ENCODE measurements at places on chromosomes 13 and 19.
A peak's percentile ranks its signal among the peaks of the same experiment; 100 is the strongest.

DNA sequence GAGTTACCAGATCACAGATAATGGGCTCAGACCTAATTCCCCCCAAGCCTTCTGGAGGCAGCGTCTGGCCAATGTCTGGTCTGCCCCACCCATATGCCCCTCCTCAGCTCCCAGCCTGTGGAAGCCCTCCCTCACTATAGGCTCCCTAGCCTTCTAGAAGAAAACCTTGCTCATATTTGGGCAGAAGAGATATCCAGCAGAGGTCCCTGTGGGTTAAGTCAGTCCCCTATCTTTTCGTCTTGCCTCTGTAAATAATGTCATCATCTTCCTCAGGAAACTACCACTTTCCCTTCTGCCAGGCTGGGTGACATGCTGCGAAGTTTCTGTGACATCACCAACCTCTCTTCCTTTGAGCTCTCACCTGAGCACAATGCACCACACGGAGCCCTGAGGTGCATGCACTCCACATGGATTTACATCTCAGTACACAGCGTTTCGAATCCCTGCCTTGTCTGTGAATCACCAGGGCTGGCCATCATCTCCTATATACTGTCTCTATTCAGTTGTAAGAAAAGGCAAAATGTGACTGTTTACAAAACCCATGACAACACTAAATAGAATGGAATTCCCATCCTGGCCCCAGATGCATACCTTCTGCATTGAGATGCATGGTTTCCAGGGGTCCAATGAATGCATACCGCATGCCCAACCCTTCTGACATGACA, 112.8 kb downstream of the CRYL1 start:
- no peak for DNase-seq

DNA sequence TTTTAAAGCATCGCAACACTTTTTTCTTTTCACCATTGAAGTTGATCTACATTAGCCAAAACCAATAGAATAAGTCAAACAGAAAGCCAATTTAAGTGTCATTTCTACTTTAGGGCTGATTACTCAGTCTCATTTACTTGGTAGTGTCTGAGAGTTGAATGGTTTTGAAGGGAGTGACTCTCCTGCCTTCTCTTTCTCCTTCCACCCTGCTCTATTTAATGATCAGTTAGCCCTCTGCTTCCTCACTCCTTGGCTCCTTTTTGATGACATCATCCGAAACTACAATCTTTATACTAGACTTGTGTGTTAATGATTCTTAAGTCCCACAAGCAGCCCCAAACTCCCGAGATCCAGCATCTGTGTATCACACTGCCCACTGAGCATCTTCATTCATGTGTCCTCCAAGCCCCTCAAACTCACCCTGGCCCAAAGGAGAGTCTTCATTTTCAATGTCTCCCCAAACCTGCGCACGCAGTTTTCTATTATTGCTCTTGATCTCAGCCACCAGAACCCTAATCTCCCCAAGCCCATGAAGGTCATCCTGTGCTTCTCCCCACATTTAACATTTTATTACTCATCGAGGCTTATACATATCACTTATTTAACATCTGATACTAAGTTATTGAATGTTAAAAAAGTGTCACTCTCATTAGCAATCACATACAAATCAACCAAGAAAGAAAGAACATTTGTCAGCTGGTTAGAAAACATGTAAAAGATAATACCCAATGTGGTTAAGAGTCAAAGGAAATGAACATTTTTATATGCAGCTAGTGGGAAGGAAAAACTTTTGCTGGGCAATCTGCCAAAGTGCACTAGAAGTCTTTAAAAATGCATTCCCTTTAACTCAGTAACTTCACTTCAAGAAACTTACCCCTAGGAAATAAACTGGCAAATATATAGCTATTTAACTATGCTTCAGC, 32.2 kb upstream of the ARGLU1 start:
- no peak for DNase-seq

GRCh38 chr19:20102097-20102496, 24.3 kb downstream of the ZNF90 start:
- no peak for DNase-seq

DNA sequence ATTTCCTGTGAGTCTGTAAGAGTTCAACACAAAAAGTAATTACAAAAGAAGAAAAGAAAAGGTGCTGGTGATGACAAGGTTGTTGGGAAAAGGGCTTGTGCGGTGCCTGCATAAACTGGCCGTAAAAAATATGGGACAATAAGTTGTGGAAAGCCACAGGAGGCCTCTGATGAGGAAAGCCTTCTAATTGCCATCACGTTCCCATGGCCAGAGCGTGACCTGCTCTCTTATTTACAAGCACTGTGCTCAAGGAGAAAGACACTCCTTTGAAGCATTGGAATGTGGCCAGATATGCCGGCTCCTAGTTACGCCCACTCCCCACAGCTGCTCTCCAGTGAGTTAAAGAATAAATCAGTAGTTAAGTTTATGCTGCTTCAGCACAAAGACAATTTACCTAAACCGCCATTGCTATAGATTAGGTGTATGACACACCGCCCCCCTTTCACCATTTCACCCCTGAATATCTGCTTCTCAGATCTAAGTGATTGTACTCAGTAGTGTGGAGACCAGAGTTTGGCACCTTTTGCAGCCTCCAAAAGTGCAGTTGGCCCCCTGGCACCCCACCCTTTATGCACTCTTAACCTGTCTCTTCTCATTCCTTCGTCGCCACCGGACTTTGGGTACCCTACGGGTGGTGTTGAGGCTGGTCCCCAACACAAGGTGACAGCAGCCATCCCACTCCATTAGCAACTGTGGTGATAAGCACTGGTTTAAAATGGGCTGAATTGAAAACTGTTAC, 8.1 kb upstream of the PGLYRP1 start:
- DNase-seq = no peak

DNA sequence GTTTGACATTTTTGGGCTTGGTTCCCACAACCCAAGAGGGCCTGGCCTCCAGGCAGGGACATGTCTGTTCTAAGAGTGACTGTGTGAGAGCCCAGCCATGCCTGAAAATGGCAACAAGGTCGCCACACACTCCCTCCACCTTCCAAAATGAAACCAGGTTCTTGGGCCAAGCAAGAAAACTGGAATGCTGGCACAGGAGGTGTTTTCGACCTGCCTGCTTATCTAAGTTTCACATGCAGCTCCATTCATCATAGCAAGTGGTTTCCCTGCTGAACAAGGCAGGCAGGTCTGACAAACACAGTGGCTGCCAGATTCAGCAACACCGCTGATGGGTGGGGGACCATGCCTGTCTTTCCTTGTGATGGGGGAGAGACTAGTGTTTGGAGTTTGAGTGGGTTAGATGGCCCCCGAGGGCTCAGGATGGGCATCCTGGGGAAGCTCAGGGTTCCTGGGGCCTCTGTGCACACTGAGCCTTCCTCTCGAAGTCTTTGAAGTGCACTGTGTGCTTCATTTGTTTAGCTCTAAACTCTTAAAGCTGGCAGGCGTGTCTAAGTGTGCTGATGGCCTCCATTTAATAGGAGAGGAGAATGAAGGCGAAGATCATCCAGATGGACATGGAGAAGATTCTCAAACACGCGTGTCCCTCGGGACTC, 17.9 kb upstream of the GAS6 start:
- peak; percentile 17 for DNase-seq

DNA sequence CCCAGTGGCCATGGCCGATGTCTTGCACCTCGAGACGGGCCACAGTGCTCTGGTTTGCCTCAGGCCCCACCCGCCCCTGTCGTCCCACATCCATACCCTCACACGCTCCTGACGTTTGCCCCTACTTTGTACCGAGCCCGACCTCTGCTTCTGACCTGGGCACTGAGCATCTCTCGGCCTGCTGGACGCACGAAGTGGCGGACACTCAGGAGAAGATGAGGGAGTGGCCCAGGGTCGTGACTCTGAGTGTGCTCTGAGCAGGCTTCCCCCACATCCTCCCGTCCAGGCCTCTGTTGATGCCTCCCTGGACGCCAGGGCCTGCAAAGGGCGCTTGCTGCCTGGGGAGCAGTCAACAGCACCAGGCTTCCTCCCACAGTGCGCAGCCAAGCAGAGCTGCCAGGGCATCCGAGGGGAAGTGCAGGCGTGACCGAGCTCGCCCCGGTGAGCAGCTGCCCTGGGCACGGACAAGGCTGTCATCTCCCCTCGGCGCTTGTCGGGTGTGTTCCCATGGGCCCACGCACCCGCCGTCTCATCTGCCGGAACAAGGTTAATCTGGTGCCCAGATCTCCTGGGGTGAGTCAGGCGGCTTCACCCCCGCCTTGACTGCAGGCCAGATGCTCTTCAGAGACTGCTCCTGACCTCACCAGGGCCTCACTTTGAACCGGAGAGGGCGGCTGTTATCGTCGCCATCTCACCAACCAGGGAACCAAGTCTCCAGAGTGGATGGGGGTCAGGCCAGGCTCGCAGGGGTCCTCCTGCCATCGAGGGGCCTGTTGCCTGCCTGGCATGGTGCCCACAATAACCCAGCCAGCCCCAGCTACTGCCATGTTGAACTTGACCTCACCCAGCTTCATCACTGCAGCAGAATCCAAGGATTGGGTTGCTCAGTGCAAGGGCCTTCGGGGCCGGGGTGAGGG, 27.2 kb downstream of the COMP start:
- DNase-seq = no peak

DNA sequence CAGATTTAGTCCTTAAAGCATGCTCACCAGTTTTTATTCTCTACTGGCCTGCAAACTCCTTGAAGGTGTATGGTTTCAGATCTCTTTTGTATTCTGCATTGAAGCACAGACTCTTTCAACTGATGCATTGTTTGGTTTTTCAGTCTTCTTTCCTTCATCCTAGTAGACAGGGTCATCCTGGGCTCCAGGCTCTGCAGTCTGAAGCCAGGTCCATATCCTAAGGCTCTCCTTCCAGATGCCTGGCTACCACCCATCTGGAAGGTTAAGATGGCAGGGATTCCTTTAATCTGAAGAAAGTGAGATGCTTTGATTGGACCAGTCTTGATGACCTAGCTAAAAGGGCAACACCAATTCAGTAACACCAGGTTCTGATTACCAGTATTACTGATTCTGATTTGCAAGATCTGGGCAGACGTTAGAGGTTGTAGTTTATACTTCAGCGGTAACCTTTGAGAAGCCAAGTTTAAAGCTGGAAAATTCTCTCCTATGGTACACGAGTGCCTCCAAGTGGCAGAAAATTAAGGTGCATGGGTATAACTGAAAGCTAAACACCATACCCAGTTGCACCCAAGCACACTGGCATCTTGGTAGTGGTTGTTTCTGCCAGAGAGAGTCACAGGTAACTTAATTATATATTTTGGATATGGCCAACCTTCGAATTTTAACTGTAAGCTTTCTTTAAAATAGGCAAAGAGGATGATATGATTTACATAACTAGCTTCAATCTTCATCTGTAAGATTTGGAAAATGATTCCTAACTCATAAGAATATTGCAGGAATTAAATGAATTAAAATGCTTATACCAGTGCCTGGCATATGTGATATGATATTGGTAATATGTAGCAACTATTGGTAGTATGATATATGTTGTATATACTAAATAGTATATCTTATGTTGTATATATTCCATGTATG, 1651.9 kb upstream of the MIR17HG start:
- peak; percentile 8 for DNase-seq

DNA sequence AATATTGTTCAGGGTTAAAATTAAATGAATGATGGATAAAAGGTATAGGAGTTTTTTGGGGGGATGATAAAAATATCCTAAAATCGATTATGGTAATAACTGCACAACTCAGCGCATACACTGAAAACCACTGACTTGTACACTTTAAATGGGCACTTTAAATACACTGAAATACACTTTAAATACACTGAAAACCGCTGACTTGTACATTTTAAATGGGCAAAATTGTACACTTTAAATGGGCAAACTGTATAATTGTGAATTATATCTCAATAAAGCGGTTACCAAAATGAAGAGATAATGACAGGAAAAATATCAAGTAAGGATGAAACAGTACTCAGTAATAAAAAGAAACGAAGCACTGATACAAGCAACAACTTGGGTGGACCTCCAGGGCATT, 1.5 kb downstream of the LIG1 start:
- DNase-seq = no peak

DNA sequence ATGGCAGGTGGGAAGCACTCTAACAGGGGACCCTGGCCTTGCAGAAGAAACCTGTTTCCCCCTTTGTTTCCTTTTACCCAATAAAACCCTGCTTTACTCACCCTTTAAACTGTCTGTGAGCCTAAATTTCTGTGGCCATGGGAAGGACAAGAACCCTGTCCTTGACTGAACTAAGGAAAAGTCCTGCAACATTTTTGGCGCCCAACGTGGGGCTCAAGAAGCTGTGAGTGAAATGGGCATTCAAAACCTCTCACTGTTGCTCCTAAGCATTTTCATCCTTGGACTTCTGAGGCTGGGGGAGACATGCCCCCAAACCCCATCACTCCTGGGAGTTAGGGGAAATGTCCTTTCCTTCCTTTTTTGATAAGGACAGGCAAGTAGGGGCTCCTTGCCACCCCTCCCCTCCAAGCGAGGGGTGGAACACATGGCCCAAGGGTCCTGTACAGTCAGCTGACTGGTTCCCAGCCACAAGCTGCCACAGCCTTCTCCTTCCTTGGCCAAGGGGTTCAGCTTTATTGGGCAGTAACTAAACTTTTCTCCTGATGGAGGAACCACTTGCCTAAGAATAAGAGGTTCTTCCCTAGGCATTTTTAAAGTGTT, 381.6 kb downstream of the KLF5 start:
- DNase-seq = no peak

GRCh38 chr19:40739871-40740703, 10.2 kb downstream of the ACTMAP start:
- no peak for DNase-seq

DNA sequence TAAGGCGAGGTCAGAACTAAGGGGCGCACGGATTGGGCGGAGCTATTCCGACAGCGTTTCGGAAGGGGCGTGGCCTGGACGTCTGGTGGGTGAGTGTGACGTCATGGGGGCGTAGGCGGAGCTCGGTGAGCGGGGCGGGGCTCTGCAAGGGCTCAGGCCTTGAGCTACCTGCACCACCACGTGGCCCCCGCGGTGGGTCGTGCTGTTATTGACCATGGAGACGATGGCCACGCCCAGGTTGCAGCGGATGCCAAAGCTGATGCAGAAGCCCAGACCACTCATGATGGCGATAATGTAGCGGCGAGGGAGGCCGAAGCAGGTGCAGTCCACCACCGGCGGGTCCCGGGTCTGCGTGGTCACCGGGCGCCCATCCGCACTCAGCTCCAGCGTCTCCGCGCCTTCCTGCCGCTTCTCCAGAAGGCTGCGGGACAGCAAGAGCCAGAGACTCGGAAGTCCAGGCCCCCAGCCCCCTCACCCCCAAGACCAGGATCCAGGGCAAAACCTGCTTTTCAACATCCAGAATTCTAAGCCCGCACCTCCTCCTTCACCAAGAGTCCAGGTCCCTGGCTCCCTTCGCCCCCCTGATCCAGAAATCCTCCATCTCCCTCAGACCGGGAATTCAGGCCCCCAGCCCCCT, 4.8 kb downstream of the SLC17A7 start:
- no peak for DNase-seq

- no peak for DNase-seq
These were observed 20.0 kb downstream of the NOVA2 start for GRCh38 chr19:45953676-45954075.

DNA sequence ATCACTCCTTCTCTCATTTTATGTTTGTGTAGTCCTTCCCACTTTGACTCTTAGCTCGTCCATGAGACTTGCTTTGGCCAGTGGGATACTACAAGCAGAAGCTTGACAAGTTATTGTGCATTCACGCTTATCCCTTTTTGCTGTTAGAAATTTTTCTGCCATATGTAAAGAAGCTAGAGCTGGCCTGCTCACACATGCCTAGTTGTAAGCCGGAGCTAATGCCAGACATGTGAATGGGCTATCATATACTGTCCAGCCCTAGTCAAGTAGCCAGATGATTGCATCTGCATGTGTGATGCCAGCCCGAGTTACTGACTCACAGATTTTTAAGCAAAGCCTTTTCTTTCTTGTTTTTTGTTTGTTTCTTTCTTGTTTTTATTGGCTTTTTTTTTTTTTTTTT, 460.7 kb downstream of the TDRD3 start:
- no peak for DNase-seq

GRCh38 chr13:101618440-101619187, 166.1 kb downstream of the ITGBL1 start:
- DNase-seq = no peak
